ENCODE measurements at places on chromosomes 6 and 20.

- no peak for DNase-seq
- no peak overlapping the region for H3K27ac ChIP-seq
- H3K27me3 ChIP-seq: no peaks in the 10 kb centered on the region
- H3K4me1 ChIP-seq: peaks cover 3% of the 10 kb centered on the region
- H3K36me3 ChIP-seq: no peaks in the 10 kb centered on the region
Measured at GRCh38 chr6:83884523-83884922, 25.0 kb downstream of the CYB5R4 start.

DNA sequence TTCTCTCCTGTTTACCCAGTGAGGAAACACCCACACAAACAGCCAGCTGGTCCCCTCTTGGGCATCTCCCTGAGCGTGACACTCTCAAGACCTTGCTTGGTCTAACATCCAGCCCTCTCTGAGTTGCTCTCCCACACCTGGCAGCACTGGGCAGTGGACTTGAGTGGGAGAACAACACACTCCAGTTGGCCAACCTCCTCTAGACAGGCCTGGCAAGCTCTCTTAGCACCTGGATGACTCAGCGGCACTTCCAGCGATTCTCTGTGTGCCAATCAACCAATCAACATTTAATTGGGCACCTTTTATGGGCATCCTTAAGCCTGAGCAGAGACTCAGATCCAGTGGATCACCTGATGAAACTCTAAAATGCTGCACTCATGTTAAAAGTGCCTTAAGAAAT is 76.6 kb upstream of the QKI start:
- H3K4me3 ChIP-seq: no peak overlapping the region
- no peak overlapping the region for H3K27ac ChIP-seq
- H3K27me3 ChIP-seq: no peaks in the 10 kb centered on the region
- DNase-seq: no peak

DNA sequence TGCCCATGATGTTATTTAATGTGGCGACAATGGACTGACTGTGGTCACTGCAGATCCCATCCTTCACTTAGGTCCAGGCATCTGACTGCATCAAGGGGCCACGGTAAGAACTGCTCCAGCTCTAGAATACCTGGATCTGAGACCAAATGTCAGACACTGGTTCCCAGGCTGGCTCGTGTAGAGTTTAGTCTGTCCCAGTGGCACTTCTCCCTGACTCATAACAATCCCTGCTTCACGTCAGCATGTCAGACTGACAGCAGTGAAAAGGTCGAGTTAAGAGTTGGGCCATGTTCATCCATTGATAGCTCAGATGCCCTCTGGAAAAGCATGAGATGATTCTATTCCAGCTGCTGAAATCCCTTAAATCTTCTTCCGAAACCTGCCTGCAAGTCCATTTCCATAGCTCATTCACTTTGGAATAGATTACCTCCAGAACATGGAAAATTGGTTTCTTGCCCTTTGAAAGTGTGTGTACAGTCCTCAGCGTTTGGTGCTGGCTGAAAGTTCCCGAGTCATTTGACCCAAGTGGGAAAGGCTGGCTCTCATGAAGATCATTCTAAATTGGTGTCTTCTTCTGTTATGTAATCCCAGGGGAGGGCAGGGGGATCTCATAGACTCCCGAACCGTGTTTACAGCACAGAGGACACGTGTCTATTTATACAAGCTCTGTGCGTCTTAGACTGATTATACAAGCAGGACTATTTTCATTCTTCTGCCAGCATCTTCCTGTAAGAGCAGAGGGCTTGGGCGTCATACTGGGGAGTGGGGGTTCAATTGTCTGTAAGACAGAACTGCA is 160.8 kb downstream of the ZDHHC14 start:
- H3K27ac ChIP-seq: no peak overlapping the region
- no peaks in the 10 kb centered on the region for H3K36me3 ChIP-seq
- no peak for DNase-seq
- H3K4me3 ChIP-seq: no peak overlapping the region
- H3K4me1 ChIP-seq: peaks cover 3% of the 10 kb centered on the region
- H3K27me3 ChIP-seq: peaks cover 3% of the 10 kb centered on the region

DNA sequence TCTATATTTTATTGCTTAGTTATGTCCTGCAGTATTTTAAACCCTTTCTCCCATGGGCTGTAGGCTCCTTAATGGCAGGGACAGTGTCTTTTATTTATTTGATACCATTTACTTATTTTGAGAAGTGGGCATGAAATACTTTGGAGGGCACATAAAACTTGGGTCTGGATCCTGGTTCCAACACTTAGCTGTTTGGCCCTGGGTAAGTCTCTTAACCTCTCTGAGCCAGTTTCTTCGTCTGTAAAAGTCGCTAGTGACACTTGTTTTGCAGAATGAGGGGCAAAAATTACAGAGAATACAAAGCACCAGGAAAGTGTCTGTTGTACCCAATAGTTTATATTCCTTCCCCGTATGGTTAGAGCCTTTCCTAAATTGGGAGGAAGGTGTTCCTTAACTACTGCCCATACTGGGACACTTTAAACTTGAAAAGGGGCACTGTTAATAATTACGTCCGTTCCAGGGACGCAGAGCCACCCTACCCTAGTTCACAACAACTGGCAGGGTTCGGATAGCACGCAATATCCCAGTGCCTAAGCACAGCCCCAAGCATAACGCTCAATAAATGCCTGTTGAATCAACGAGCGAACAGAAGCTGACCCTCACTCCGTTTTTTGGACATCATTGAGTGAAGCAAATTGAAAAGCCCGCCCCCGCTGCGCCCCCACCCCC is 6.0 kb upstream of the ARMC12 start:
- no peak for DNase-seq
- no peaks in the 10 kb centered on the region for H3K36me3 ChIP-seq
- peaks cover 10% of the 10 kb centered on the region for H3K27me3 ChIP-seq
- H3K4me1 ChIP-seq: peaks cover 36% of the 10 kb centered on the region
- H3K4me3 ChIP-seq: peak overlapping the region; percentile 96

- peak overlapping the region; percentile 88 for H3K27ac ChIP-seq
- peaks cover 50% of the 10 kb centered on the region for H3K4me1 ChIP-seq
- DNase-seq: no peak
Measured at GRCh38 chr20:32359633-32360332, 1.7 kb downstream of the ASXL1 start.

DNA sequence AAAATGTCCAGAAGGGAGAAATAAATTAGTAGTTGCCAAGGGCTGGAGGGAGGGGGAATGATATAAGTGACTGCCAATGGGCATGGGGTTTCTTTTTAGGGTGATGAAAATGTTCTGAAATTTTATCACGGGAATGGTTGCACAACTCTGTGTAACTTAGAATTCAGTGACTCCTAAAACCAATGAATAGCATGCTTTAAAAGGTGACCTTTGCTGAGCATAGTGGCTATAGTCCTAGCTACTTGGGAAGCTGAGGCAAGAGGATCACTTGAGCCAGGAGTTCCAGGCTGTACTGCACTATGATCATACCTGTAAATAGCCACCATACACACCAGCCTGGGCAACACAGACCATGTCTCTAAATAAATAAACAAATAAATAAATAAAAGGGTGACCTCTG is 109.0 kb downstream of the ATG5 start:
- no peak overlapping the region for H3K4me3 ChIP-seq
- no peaks in the 10 kb centered on the region for H3K4me1 ChIP-seq
- no peak overlapping the region for H3K27ac ChIP-seq
- no peak for DNase-seq

- no peak overlapping the region for H3K4me3 ChIP-seq
- DNase-seq: no peak
- H3K36me3 ChIP-seq: no peaks in the 10 kb centered on the region
- no peaks in the 10 kb centered on the region for H3K4me1 ChIP-seq
Measured at GRCh38 chr6:167129562-167129961, 6.7 kb downstream of the CCR6 start.

GRCh38 chr20:7938058-7938457 is 2.2 kb downstream of the HAO1 start:
- no peak for DNase-seq
- no peak overlapping the region for H3K27ac ChIP-seq
- H3K4me1 ChIP-seq: peaks cover 12% of the 10 kb centered on the region
- no peaks in the 10 kb centered on the region for H3K36me3 ChIP-seq
- no peak overlapping the region for H3K4me3 ChIP-seq
- peaks cover 3% of the 10 kb centered on the region for H3K27me3 ChIP-seq

DNA sequence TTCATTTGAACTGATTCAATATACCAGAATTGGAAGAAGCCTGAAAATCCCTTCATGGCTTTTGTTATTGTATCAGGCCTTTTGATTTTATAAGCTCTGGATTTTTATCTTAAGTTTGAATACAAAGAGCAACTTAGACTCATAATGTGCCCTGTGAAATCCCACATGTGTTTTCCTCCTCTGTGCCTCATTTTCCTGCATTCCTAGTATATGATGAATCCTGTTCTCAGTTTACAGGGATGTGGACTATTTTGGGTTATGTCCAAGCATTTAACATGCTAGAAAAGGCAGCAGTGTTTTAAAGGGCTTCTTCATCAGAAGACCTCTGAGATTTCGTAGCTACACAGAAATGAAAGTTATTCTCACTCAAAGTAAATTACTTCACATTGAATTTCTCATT is 455.0 kb downstream of the RFPL4B start:
- no peaks in the 10 kb centered on the region for H3K36me3 ChIP-seq
- no peak for DNase-seq
- no peak overlapping the region for H3K4me3 ChIP-seq
- H3K27ac ChIP-seq: no peak overlapping the region
- peaks cover 5% of the 10 kb centered on the region for H3K4me1 ChIP-seq
- no peaks in the 10 kb centered on the region for H3K27me3 ChIP-seq

- no peak overlapping the region for H3K4me3 ChIP-seq
- peaks cover 3% of the 10 kb centered on the region for H3K27me3 ChIP-seq
- DNase-seq: no peak
- H3K36me3 ChIP-seq: no peaks in the 10 kb centered on the region
- H3K4me1 ChIP-seq: peaks cover 30% of the 10 kb centered on the region
- H3K27ac ChIP-seq: no peak overlapping the region
Measured at GRCh38 chr6:11772109-11772825, 6.3 kb downstream of the ADTRP start.

DNA sequence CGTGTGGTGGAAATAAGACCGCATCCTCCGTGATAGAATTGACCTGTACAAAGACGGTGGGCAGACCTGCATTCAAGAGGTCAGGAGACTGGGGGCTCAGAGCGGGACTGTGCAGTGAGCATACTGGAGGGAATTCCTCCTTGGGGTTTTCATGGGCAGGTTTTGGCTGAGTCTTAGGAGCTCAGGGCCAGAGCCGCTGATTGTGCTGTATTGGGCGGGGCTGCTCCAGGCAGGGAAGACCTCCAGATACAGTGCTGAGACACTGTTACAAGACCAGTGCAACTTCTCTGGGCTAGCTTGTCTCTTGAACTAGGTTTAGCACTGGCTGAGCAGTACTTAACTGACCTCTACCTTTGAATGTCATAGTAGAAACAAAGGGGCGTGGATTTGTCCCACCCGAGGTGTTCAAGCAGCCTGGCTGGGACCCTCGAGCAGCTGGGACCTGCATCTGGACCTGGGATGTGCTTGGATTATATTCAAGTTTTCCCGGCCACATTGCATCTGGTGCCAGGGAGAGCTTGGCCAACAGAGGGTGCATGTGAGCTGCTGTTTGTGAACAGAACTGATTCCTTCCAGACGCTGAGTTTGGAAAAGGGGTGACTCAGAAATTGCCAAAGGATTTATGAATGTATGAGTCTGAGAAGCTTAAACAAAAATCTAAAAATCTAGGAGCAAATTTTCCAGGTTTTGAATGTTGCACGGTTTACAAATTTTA is 33.4 kb upstream of the SLC22A1 start:
- H3K27ac ChIP-seq: no peak overlapping the region
- no peaks in the 10 kb centered on the region for H3K4me1 ChIP-seq
- H3K4me3 ChIP-seq: no peak overlapping the region
- no peaks in the 10 kb centered on the region for H3K27me3 ChIP-seq

DNA sequence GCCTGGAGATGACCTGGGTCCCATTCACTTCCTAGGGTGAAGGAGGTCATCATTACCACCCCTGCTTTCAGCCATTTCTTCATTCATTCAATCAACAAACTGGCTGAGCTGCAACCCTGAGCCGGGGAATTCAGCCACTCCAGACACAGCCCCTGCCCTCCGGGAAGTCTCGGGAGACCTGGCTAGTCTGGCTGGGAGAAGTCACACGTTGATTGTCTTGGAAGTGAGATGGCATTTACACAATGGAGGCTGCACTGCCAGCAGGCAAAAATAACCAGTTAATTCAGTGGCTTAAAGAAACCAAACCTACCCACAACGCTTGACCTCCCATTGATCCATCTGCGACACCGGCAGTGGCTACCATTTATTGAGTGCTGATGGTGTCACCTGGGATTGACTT is 2.0 kb upstream of the PMEPA1 start:
- H3K36me3 ChIP-seq: no peaks in the 10 kb centered on the region
- H3K4me3 ChIP-seq: no peak overlapping the region
- peaks cover 21% of the 10 kb centered on the region for H3K4me1 ChIP-seq
- H3K27me3 ChIP-seq: peaks cover 48% of the 10 kb centered on the region
- no peak for DNase-seq
- H3K27ac ChIP-seq: no peak overlapping the region

- no peak overlapping the region for H3K27ac ChIP-seq
- DNase-seq: no peak
- H3K27me3 ChIP-seq: peaks cover 7% of the 10 kb centered on the region
- H3K4me1 ChIP-seq: peaks cover 12% of the 10 kb centered on the region
Measured at GRCh38 chr6:225121-225721, 67.1 kb upstream of the DUSP22 start.

DNA sequence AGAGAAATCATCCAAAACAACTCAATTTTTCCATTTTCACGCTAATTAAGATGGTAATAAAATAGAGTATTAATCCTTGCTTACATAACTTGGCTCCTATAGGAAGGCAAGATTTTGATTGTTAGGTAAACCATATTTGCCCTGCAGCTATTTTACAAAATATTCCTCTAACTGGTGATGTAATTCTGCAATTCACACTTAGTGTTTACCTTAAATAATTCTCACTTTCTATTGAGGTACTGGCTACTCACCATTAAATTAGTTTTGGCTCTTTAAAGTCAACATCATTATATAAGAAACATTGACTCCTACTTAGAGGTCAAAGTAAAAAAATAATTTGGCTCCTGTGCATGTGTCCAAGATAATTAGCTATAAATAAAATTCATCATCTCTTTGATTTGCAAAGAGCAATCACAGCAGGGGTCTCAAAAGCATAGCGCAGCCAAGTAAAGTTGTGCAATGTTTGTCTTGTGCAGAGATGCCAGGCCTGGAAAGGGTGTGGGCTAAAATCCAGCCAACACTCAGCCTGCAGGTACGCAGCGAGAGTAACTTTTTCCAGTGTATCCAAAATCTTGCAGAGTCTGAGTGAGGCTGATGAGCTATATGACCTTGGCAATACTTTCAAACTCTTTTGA is 501.2 kb downstream of the MMUT start:
- no peak overlapping the region for H3K4me3 ChIP-seq
- no peaks in the 10 kb centered on the region for H3K4me1 ChIP-seq
- H3K36me3 ChIP-seq: no peaks in the 10 kb centered on the region

- no peak overlapping the region for H3K4me3 ChIP-seq
- H3K4me1 ChIP-seq: no peaks in the 10 kb centered on the region
- no peaks in the 10 kb centered on the region for H3K27me3 ChIP-seq
- no peak for DNase-seq
- no peaks in the 10 kb centered on the region for H3K36me3 ChIP-seq
Measured at GRCh38 chr6:80622641-80623040, 516.2 kb downstream of the BCKDHB start.

GRCh38 chr6:40097590-40097989 is 163.3 kb upstream of the MOCS1 start:
- peaks cover 15% of the 10 kb centered on the region for H3K27me3 ChIP-seq
- H3K4me3 ChIP-seq: no peak overlapping the region
- no peak for DNase-seq

GRCh38 chr6:69663215-69663614 is 133.6 kb downstream of the LMBRD1 start:
- no peak overlapping the region for H3K4me3 ChIP-seq
- DNase-seq: no peak
- H3K36me3 ChIP-seq: no peaks in the 10 kb centered on the region
- no peak overlapping the region for H3K27ac ChIP-seq
- no peaks in the 10 kb centered on the region for H3K4me1 ChIP-seq

- H3K36me3 ChIP-seq: peaks cover 20% of the 10 kb centered on the region
- H3K4me3 ChIP-seq: no peak overlapping the region
- no peak for DNase-seq
Measured at GRCh38 chr20:34946661-34947060, 8.9 kb downstream of the GSS start.

Measured in type B pancreatic cell (in vitro differentiated cells).